Stomach (tissue), 19 donors: ENCODE measurements at places on chromosomes 5 and 9. TPM values are rescaled to one million over a fixed set of nuclear protein-coding genes. Genes with fewer than 3 reads are reported as not detected.
A peak's percentile ranks its signal among the peaks of the same experiment; 100 is the strongest.

The EMB gene
- polyA plus RNA-seq, result 1.5 TPM

DNA sequence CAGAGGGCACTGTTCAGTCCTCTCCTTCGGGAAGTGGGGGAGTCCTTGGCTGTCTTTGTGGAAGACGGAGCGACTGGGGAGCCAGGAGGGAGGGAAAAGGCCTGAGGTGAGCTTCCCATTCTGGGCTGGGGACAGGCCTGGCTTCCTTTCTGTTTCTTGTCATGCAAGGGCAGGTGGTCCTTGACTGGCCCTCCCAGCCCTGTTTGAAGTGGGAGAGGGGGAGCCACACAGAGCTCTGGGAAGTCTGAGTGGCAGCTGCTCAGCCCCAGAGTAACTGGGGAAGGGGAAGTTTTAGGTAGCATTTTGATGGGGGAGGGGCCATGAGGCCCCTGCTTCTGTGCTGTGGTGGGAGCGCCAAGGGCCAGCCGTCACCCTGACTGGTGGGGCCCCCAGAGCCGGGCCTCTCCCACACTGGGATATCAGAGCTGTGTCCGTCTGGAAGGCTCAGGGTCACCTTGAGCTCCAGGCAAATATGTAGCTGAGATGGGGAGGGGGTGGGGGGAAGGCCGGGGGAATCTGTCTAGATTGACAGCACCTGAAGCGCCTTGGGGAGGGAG lies 6.5 kb downstream of the UNC5A start:
- no peak for DNase-seq
- no peak overlapping the region for H3K27ac ChIP-seq
- H3K4me1 ChIP-seq, result peaks cover 14% of the 10 kb centered on the region

- no peak overlapping the region for H3K27ac ChIP-seq
- no peaks in the 10 kb centered on the region for H3K27me3 ChIP-seq
- DNase-seq, result no peak
- no peaks in the 10 kb centered on the region for H3K36me3 ChIP-seq
Measured at GRCh38 chr5:172168311-172168710, 19.7 kb downstream of the STK10 start.

DNA sequence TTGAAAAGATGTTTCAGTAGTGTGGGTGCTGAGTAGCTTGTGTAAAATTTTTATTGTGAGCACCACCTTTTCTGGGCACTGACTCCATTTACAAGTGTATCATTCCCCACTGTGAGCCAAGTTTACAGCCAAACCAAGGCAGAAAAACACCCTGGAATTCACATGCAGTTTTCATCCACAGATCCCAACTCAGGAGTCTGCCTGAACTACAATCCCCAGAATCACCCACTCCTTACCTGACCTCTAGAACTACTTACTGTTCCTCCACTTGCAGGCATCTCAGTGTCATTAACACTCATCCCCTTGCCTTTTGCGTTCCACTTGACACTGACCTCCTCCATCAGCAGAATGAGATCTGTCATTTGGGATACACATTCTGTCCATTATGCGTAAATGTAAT lies 2042.6 kb upstream of the CDH6 start:
- no peak for DNase-seq
- no peaks in the 10 kb centered on the region for H3K27me3 ChIP-seq
- no peaks in the 10 kb centered on the region for H3K4me1 ChIP-seq

The HARS2 gene
- polyA plus RNA-seq, result 13.1 TPM

- no peak overlapping the region for H3K4me3 ChIP-seq
- H3K4me1 ChIP-seq, result no peaks in the 10 kb centered on the region
- DNase-seq, result peak; percentile 57
- H3K27me3 ChIP-seq, result peaks cover 76% of the 10 kb centered on the region
- no peak overlapping the region for H3K27ac ChIP-seq
- H3K36me3 ChIP-seq, result no peaks in the 10 kb centered on the region
Measured at GRCh38 chr9:136143215-136144001, 24.7 kb upstream of the TMEM250 start.

DNA sequence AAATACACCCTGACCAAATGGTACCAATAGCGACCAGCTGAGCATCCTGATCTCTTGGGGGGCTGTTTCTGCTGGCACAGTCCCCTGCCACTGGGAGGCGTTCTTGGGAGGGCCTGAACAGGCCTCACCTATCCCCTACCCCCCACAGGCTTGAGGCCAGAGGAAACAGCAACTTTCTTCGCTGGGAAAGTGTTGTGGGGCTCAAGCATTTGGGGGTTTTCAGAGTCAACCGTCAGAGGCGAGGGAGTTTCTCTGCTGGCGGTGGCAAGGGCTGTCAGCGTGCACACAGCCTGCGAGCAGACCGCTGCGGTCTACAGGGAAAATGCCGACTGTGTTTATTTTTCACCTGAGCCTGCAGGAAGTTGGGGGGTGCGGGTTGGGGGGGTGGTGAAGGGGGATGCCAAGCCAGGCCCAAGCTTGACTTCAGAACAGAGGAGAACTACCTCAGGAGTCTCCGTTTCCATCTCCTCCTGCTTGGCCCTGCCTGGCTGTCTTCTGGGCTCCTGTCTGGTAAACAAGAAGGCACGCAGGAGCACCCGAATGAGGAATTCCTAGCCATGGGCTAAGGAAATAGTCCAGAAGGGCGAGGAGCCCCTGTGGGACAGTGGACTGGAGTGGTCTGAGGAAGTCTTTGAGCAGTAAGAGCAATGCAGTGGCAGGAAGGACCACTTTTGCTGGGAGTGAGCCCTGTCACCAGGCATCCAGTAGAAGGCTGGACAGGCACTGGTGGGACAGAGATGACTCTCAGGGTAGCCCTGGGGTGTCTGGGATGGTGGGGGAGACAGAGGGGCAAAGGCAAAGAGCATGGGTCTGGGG lies 18.1 kb downstream of the TCF7 start:
- peak; percentile 78 for DNase-seq
- peaks cover 60% of the 10 kb centered on the region for H3K36me3 ChIP-seq
- H3K4me1 ChIP-seq, result peaks cover 42% of the 10 kb centered on the region
- peak overlapping the region; percentile 39 for H3K27ac ChIP-seq
- no peak overlapping the region for H3K4me3 ChIP-seq

The CER1 gene
- polyA plus RNA-seq, result not detected
